ENCODE measurements at places on chromosomes 4 and X.

DNA sequence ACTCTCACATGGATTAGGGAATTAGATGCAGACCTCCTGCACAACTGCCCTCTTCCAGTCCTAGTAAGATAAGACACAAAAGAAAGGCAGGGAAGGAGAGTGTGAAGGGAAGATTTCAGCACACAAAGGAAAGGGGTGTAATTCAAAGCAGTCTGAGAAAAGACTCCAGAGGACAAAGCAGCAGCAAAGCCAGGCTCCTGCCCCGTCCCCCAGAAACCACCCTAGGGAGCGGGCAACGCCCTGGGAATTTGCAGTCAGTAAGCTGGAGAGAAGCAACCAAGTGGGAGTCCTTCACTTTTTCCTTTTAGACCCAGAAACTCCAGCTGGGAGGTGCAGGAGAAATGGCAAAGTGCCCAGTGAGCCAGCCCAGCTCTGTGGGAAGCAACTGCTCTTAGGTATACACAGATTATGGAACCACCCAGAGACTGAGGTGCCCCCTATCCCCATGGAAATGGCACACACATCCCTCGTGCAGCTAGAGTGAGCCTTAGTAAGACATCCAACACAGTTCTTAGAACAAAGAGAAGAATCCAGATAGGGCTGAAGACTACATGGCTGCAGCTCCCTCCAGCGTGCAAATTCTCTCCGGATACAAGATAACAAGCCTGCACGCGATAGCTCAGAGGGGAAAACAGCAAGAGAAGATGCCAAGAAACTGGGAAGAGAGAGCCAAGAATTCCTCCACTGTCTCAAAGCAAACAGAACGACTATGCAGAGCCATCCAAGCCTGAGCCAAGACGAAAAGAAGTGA lies 26.5 kb upstream of the IRAK1 start:
- DNase-seq: no peak

DNA sequence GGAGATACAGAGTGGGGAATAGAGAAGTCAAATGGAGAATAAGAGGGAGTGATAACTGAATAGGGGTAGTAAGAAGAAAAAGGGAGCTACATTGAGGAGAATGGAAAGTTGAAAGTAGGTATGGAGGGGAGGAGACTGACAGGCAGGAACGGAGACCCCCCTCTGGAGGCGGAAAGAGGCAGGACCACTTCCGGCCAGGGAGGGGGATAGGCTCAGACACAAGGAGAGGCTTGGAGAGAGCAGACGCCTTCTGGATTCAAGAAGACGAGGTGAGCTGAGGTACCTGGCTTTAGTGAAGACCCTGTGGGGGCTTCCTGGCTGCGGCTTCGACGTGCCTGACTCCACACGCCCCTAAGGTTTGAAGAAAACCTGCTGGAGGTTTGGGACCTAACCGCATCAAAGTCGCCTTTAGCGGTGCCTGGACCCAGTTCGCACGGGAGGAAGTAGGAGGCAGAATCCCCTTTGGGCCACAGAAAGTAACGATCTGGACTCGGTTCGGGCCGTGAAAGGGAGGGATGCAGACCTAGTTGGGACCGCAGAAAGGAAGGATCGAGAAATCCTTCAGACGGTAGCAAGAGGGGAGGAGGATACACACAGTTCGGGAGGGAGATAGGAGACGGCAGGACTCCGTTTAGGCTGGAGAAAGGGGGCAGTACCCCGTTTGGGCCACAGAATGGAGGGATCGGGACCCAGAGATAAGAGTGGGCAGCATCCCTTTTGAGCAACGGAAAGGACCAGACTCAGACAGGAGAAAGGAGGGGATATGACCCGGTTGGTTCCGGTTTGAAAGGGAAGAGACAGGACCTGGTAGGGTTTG lies at the start of gene TRO:
TRO (plus strand) TSS at position 215 of the 817 bp plus-strand sequence. CDS start 1,423 bp downstream, outside the sequence.
- DNase-seq: no peak

DNA sequence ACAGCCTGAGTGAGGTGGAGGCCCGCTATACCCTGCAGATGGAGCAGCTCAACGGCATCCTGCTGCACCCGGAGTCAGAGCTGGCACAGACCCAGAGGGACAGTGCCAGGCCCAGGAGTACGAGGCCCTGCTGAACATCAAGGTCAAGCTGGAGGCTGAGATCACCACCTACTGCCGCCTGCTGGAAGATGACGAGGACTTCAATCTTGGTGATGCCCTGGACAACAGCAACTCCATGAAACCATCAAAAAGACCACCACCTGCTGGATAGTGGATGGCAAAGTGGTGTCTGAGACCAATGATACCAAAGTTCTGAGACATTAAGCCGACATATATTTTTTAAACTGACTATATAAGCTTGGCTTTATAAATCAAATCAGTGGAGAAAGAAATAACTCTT lies 73.3 kb upstream of the HHIP start:
- DNase-seq: no peak

DNA sequence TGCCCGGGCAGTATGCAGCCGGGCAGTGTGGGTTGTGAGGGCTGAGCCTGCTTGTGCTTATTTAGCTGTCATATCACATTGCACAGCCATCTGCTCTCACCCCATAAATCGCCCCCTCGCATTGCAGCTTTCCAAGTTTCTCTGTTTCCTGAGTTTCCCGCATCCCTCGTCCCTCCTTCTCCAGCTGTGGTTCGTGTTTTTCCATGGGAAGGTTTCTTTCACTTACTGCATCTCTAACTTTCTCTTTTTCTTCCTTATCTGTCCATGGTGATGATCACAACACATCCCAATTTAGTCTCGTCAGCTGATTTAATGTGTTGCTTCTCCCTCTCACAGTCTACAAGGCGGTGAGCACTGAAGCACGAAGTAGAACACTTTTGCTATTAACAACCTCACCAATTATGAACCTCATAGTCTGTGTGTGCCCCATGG lies 118.1 kb downstream of the ENPP6 start:
- DNase-seq: no peak

DNA sequence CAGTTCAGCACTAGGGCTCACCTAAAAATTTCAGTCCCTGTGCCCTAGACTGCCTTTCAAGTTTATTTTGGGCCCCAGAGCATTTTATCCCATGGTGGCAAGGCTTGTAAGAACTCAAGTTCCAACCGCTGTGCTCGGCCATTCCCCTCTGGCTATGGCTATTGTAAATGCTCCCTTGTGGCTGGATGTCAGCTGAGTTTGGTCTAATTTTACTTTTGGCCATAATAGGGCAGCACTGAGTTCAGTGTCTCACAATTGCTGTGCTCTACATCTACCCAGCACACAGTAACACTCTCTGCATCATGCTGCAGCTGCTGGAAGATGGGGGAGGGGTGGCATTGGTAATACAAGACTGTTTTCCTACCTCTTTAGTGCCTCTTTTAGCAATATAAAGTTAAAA lies 210.8 kb upstream of the IRS4 start:
- DNase-seq: no peak

DNA sequence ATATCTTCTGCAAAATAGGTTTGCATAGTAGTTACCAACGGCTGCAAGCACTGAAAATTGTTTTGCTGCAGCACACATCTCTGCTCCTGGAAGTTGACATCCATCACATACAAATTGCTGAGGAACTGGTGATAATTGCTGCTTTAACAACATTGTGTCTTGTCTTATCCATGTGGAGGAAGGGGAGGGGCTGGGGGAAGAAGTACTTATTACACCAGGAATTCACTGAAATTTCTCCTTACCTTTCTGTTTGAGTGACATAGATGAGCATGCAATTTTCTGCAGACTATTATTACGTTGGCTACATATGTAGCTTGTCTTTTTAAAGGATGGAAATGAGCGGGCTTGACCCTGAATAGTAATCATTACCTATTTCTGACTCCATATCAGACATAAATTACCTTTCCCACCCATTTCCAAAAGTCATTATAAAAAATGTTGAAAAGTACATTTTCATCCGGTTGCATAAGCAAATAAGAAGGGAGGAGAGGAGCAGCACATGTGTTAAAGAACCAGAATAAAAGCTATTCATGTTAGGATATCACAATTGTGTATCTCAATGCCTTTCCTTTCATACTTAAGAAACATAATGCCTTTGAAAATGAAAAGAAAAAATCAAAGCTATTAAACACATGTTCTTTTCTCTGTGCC lies 1905.6 kb downstream of the PCDH7 start:
- no peak for DNase-seq

GRCh38 chr4:25271866-25272265 lies 38.0 kb downstream of the PI4K2B start:
- DNase-seq: no peak

- peak; percentile 66 for DNase-seq
These were observed 30.9 kb downstream of the NIPAL1 start for GRCh38 chr4:48047421-48047844.

DNA sequence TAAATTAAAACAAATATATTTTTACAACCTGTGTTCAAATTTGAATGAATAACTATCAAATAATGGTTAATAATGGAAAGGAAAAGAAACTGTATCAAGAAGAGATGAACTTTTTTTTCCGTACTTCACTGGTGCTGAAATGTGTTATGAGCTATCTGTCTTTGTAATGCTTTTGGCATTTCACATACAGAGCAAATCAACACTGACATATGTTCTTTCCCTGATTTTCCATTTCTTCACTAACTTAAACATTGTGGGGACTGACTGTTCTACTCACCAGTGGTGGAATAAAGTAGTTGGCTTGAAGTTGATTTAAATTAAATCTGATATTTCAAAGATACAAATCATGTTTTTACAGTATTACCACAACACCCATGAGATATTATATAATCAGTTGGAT lies 304.0 kb upstream of the BMP3 start:
- DNase-seq: no peak

DNA sequence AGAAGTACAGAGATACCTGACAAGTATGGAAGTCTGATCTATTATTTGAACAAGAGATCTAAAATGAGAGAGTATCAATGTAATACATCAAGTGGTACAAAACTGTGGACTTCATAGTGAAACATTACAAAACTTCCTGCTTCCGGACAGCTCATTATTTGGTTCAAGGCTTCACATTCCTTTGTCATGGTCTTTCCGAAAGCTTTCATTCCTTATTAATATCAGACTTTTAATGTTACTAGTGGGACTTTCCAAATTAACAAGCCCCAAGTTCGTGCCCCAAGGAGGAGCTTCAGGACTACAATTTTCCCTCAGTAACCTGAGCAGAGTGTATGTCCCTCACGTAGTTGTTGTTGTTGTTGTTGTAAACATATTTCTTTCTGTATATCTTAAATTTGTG lies 1.2 kb downstream of the CHIC2 start:
- DNase-seq: no peak

- no peak for DNase-seq
These were observed 253.9 kb upstream of the NOCT start for GRCh38 chr4:138761638-138762220.

- DNase-seq: no peak
These were observed 960.5 kb upstream of the IGFBP7 start for GRCh38 chr4:58070726-58071125.

DNA sequence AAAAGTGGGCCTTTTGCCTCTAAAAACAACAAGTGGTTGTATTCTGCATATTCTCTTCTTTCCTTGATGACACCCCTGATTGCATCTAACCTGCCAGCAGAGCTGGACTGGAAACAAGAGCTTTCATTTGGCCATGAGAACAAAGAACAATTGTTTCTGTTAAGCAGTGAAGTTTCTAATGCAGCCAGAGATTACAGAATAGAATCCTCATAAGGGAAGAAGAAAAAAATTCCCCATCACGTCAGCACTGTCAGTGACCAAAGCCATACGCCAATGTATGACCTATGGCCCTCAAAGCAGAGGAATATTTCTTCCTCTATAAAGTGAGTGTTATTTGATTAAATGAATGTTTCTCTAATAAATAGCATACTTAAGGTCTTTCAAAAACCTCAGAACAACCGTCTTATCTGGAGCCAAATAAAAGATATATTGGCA lies 529.1 kb upstream of the INTU start:
- no peak for DNase-seq

DNA sequence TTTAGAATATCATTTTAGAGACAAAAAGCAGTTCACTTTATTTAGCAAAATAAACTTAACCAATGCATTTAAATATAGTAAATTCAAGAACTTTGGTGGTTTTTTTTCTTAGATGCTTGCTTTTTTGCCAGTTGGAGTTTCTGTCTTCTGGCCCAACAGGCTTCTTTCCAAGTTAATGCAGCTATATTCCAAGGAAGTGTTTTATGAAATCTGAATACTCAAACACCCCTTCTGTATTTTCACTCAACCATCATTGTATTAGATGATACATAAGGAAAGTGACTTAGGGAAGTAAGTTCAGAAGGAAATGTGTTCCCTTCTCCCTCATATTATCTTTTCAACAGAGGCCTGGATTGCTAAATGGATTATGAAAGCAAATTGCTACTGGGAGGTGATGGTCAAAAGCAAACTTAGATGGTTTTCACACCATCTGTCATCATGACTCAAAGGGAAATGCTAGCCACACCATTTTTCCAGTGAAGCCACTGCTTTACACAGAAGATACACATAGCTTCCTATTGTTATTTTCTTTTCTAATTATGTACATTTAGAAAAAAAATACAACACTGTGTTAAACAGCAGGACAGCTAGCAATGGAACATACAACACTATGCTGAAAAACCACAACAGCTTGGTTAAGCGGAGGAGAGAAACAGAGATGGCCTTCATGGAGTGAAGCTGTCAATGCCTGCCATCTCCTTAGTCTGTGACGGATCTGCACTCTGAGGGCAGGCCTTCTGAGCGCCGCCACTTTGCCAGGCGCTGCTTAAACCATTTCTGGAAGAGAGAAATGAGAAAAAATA lies 32.9 kb downstream of the HOPX start:
- no peak for DNase-seq

DNA sequence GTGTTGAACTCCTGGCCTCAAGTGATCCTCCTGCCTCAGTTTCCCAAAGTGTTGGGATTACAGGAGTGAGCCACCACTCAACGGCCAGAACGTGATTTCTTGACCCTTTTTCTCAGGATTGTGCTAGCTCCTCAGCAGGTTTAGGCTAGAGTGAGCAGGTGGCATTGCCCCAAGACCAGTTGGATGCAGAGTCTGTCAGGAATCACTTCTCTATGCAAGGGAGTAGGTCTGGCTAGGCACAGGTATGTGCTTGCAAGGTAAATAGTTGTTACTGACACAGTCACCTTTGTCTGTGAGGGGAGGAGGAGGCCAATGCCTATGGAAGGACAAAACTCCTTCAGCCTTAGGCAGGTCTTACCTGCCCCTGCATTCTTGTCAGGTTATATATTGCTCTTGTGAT lies 24.2 kb downstream of the SLC25A5 start:
- DNase-seq: no peak

DNA sequence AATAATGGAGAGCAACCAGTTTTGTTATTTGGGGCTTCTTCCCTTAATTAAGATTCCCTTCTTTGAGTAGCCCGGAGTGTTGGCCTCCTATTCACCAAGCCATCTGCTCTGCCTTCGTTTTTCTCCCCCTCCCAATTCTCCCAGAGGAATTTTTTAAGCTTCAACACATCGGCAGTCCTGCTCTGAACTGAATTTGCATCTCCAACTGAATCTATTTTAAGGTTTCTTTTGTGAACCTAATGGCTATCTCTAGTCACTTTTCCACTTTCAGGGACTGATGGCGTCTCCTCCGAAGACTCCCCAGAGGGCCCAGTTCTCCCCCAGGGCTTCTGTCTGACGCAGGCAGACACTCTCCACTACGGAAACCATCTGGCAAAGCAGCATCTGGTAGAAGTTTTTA lies 280.2 kb downstream of the ADGRA3 start:
- DNase-seq: no peak

GRCh38 chrX:81286608-81287007 lies 84.7 kb downstream of the SH3BGRL start:
- DNase-seq: no peak

GRCh38 chr4:109993116-109993515 lies 80.4 kb downstream of the EGF start:
- DNase-seq: no peak

All from activated naive CD4-positive, alpha-beta T cell treated with anti-CD3 and anti-CD28 coated beads, Interleukin-2, amount 50 U/mL, for 16 hours (primary cell).